ENCODE measurements at places on chromosomes 7 and 10. TPM values are rescaled to one million over a fixed set of nuclear protein-coding genes. Genes with fewer than 3 reads are reported as not detected.

The DGKI gene
- 2.0 TPM for total RNA-seq

The PDZD7 gene
- total RNA-seq = 0.27 TPM

The ITPRID1 gene
- total RNA-seq = not detected

The TDRD1 gene
- 0.25 TPM for total RNA-seq

The DKK1 gene
- total RNA-seq = not detected

The PNLIPRP1 gene
- total RNA-seq = not detected

The TMEM213 gene
- total RNA-seq = not detected

The IFIT3 gene
- 0.80 TPM for total RNA-seq

The TLX1 gene
- total RNA-seq = not detected

The TFEC gene
- not detected for total RNA-seq

The SAMD9L gene
- 4.8 TPM for total RNA-seq

The FAM13C gene
- not detected for total RNA-seq

The TSPAN12 gene
- not detected for total RNA-seq

The PDAP1 gene
- total RNA-seq = 213 TPM

The ANK3 gene
- total RNA-seq = 6.2 TPM

The PSD gene
- total RNA-seq = 3.6 TPM

The ATAD1 gene
- 60.1 TPM for total RNA-seq

The SPDYE18 gene
- 0.36 TPM for total RNA-seq

The GRM8 gene
- not detected for total RNA-seq

The PRKCQ gene
- 47.0 TPM for total RNA-seq

The NKX1-2 gene
- not detected for total RNA-seq

The OR2A1 gene
- not detected for total RNA-seq

The ZNF32 gene
- 12.7 TPM for total RNA-seq

The LIPJ gene
- total RNA-seq = not detected

The HKDC1 gene
- not detected for total RNA-seq

The CYP26C1 gene
- total RNA-seq = 0.04 TPM

The DNAJC12 gene
- 31.8 TPM for total RNA-seq

The GRID2IP gene
- 0.40 TPM for total RNA-seq

The CALCR gene
- total RNA-seq = not detected

The IDI2 gene
- not detected for total RNA-seq

The C10orf67 gene
- total RNA-seq = 0.15 TPM

The ASAH2 gene
- total RNA-seq = 4.8 TPM

The TMEM196 gene
- not detected for total RNA-seq

The C7orf25 gene
- 6.8 TPM for total RNA-seq

The CLCN1 gene
- not detected for total RNA-seq

The EN2 gene
- total RNA-seq = not detected

The TUBAL3 gene
- not detected for total RNA-seq

The CALML3 gene
- total RNA-seq = not detected

The PTN gene
- not detected for total RNA-seq

The OPALIN gene
- total RNA-seq = not detected

The MYPN gene
- total RNA-seq = not detected

The TCERG1L gene
- total RNA-seq = 0.70 TPM

The CCDC172 gene
- not detected for total RNA-seq

The ACSL5 gene
- 56.6 TPM for total RNA-seq

All from activated CD8-positive, alpha-beta memory T cell treated with anti-CD3 and anti-CD28 coated beads for 36 hours (primary cell).